ENCODE measurements at places on chromosomes 12 and 14. TPM values are rescaled to one million over a fixed set of nuclear protein-coding genes. Genes with fewer than 3 reads are reported as not detected.
A peak's percentile ranks its signal among the peaks of the same experiment; 100 is the strongest.

CLEC2A gene
- not detected for total RNA-seq

SLC22A17 gene
- 49.4 TPM for total RNA-seq

GRCh38 chr12:132142679-132143335, 1.3 kb downstream of the DDX51 start:
- DNase-seq = peak; percentile 11

DNA sequence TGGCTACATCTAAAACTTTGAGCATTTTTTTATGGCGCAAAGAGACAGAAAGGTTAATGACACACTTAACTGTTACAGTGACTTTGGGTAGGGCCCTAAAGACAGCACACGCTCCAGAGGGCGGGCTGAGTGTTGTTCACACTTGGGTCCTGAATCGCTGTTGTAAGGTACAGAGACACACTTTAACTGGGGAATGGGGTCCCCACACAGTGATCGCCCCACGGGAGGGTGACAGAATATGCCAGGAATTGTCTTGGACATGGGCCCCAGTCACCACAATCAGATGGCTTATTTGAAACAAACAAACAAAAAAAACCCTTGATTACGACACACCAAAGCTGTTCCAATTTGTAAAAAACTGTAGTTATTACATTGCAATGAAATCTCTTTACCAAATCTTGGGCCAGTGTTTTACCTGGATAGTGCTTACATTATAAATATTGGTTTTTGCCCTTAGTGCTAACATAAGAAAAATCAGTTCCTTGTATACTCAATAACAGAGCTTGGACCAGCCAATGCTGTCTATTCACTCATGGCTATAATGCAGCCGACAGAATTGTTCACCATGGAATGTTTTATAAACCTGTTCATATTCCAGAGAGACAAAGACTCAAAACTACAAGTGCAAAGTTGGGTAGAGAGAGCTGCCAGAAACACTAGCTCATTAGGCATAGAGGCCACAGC, 28.3 kb downstream of the KCTD10 start:
- no peak for DNase-seq

FAM186B gene
- 0.30 TPM for total RNA-seq

GYS2 gene
- total RNA-seq = not detected

SIX6 gene
- total RNA-seq = not detected

MYF5 gene
- total RNA-seq = not detected

NAA30 gene
- total RNA-seq = 8.7 TPM

KRT7 gene
- not detected for total RNA-seq

GRCh38 chr12:82299319-82300025, 58.7 kb downstream of the CCDC59 start:
- DNase-seq = no peak

DNA sequence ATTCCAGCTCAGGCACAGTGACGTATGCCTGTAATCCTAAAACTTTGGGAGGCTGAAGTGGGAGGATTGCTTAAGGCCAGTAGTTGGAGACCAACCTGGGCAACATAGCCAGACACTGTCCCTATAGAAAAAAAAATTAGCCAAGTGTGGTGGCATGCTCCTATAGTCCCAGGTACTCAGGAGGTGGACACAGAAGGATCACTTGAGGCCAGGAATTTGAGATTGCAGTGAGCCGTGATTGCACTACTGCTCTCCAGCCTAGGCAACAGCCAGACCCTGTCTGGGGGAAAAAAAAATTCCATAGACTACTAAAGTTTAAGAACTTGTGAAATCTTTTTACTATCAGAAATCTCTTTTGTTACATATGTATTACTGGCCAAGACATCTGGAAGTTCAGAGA, 6.6 kb downstream of the FAM177A1 start:
- no peak for DNase-seq

GRCh38 chr12:49347311-49348193, 864 bp downstream of the DNAJC22 start:
- peak; percentile 75 for DNase-seq

RASAL1 gene
- not detected for total RNA-seq

- DNase-seq = peak; percentile 75
These were observed 10.0 kb downstream of the LRCOL1 start for GRCh38 chr12:132600048-132601032.

- DNase-seq = no peak
These were observed 181.9 kb downstream of the PRKCH start for GRCh38 chr14:61503167-61503801.

DNA sequence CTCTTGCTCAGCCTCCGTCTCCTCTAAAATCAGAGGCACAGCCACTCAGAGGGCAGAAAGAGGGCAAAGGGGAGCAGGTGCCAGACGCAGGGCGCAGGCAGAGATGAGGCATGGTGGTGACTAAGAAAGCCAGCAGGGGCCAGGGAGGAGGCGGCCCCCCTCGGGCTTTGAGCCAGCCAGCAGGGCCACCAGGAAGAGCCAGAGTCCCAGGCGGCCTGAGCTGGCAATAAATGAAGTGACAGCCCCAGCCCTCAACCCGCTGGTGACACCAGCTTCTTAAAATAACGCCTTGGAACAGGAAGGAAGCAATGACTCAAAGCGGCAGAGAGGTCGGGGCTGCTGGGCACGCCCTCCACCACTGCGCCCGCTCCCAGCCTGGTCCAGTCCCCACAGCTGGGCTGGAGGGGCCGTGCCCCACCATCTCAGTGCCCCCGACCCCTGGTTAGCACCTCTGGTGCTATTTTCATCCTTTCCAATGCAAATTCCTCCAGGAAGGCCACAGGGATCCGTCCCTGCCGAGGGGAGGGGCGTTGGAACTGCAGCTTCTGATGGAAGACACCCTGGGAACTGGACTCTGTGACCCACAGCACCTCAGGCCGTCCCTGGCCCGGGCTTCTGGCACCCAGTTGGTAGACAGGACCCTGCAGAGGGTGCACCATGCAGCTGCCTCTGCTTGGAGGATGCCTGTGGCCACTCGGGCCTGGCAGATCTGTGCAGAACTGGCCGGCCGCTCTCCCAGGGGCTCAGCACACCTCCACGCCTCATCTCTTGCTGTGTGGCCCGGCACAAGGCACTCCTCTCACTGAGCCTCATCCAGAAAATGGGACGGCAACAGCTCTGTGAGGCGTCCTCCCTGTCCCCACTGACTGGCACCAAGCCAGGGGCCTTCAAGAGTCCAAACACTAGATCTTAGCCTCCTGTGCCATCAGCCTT, 113.7 kb downstream of the NCOR2 start:
- peak; percentile 63 for DNase-seq

- no peak for DNase-seq
These were observed 37.3 kb downstream of the TCHP start for GRCh38 chr12:109937371-109937770.

- DNase-seq = no peak
These were observed 84.4 kb downstream of the ARF6 start for GRCh38 chr14:49977126-49977841.

RERG gene
- total RNA-seq = 167 TPM

APOF gene
- total RNA-seq = not detected

DNA sequence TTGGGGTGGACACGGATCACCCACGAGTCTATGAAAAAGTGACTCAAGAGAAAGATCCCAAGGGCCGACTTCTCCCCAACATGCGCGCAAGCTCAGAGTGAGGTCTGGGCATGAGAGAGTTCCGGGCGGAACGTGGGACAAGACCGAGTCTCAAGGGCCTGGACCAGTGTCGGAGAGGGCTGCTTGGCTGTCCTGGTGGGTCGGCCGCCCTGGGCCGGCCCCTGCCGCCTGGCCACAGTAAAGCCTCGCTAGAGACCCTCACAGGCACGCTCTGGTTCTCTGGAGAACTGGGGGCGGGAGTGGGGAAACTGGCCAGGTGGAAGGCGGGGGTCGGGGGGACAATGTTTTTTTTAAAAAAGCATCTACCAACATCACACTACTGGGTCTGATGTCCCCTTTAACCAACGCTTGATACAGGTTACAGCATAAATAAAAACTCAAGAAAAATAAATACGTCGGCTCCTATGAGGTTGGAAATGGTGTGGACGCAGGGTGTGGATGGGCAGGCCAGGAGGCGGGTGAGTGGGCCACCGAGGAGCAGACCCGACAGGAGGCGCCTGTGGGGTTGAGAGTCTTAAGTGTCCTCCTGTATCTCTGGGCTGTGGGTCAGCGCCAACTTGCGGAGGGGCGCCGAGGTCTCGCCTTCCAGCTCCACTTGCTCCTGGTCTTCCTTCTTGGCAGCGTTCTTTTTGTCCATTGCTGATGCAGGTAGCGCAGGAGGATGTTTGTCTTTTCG, 74.7 kb downstream of the KLHL28 start:
- DNase-seq = no peak

Data from uterus (tissue), 4 donors.